Stimulated activated CD8-positive, alpha-beta memory T cell treated with anti-CD3 and anti-CD28 coated beads, Interleukin-7, amount 100 ng/mL, for 1 hour (primary cell): ENCODE measurements at places on chromosomes 16 and 17.

DNA sequence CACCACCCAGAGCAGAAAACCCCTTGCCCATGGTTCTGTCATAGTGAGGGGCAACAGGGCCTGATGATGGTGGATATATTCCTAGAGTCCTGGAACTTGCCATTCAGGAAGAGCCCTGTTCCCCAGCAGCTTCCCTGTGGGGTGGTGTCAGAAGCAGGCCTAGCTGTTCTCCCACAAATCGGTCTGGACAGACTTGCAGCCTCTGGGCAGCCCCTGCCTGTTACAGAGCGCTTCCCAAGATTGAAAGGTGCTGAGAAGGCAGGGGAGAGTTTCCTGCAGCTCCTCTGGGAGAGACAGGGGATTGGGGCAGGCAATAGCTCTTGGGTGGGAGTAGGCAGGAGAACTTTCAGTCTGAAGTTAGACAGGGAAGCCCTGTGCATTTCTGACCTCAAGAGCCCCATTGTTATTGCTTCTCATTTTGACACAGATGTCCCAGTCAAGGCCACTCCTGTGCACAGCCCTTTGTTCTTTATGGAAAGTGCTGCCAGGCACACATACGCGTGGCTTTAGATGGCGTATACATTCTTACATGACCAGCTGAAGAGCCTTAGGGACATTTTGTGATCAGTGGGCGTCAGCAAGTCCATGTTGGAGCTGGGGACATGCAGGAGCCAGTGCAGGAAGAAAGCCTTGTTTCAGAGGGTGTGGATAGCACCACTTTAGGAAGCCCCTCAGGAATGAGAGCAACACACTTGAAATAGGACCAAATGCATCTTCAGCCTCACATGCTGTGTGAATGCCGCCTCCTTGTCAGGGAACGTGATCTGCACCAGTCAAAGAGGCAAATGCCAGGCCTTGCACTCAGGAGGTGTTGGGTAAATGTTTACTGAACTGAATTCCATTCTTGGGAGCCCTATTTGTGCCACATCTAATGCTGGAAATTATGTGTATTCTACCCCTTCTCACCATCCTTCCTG lies 67.5 kb downstream of the GNAO1 start:
- no peak for DNase-seq

DNA sequence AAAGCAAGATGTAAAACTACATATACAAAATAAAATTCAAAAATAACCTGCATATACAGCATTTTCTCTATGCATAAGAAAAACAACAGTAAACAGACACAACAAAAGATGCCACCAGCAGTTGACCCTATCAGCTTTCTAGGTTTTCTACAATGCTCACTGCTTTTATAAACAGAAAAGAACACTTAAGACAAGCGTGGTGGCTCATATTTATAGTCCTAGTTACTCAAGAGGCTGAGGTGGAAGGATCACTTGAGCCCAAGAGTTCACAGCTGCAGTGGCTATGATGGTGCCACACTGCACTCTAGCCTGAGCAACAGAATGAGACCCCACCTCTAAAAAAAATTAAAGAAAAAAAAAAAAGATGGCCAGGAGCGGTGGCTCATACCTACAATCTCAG lies 46.5 kb upstream of the ATP2A3 start:
- DNase-seq = no peak

GRCh38 chr16:24850289-24850938 lies 4.7 kb downstream of the SLC5A11 start:
- no peak for DNase-seq

DNA sequence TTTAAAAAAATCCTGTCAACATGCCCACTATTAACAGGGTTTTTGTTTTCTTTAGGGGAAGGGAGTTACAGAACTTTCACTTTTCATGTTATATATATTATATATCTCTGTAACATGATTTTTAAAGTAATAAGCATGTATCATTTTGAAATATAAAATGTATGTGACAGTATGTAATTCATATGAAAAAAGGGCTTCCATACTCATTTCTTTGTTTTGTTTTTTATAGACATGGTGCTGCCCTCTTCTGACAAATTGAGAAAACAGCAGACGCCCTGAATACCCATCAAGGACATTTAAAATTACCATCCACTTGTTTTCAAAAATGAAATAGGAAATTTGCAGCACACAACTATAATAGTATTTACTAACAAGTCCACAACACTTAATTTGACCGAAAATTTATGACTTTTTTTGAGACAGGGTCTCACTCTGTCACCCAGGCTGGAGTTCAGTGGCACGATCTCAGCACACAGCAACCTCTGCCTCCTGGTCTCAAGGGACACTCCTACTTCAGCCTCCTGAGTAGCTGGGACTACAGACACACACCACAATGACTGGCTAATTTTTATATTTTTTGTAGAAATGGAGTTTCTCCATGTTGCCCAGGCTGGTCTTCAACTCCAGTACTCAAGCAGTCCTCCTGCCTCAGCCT lies 30.4 kb downstream of the CFDP1 start:
- no peak for DNase-seq

DNA sequence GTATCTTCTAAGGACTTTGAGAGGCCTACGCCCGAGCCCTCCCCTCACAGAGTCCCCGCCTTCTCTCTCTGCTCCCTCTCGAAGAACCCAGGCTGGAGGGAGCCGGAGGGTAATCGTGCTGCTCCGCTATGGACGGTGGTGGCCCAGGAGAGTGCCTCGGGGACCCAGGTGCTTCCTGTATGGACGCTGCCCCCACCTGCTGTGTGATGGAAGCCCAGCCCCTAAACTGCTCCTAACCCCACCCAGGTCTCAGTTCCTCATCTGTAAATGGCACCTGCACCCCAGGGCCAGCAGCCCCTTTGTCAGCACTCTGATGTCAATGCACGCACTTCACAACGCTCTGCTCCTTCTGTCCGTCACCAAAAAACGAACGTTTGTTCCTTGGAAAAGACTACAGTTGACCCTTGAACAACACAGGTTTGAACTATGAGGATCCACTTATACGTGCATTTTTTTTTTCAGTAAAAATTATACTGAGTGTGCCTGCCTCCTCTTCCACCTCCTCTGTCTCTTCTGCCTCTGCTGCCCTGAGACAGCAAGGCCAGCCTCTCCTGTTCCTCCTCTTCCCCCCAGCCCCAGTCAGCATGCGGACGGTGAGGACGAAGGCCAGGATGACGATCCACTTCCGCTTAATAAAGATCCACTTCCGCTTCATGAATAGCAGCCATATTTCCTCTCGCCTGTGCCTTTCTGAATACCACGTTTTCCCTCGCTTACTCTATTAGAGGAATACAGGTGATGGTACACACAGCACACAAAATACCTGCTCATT lies 118.3 kb downstream of the BANP start:
- no peak for DNase-seq

DNA sequence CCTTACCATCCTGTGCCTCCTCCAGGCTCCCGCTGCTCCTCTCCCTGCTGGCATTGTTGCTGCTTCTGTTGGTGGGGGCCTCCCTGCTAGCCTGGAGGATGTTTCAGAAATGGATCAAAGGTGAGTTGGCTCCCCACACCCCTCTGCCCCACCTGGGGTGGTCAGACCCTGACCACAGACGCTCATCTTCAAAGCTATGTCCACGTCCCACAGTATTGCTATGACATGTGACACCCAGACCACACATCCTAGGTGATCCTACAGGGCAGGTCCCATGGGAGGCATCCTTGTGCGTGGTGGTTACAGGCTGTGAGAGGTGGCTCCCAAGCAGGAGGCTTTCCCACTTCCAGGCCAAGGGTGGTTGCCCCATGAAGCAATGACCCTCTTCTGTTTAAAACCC lies 11.0 kb downstream of the CD300A start:
- DNase-seq = no peak

- peak; percentile 32 for DNase-seq
Observed at GRCh38 chr16:50274326-50275097, 8.2 kb downstream of the ADCY7 start.

GRCh38 chr17:50688245-50688644 lies 19.5 kb downstream of the ANKRD40 start:
- DNase-seq = no peak

DNA sequence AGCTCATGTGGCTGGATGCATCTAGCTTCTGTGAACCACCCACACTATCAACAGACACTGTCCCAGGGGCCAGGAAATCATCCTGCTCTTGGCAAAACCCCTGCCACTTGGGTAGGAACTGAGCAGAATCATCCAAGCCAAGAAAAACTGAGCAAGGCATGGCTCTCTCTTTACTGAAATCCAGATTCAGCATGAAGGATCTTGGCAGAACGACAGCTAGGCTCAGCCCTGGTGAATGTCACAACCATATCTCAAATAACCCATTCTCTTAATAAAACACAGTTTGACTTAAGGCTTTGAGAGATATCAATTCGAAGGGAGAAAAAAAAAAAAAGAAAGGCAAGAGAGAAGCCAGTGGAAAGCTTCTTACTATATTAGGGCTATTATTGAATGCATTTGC lies 72.2 kb downstream of the MAF start:
- DNase-seq = no peak

- DNase-seq = no peak
Observed at GRCh38 chr16:83813823-83814658, 6.3 kb downstream of the HSBP1 start.

DNA sequence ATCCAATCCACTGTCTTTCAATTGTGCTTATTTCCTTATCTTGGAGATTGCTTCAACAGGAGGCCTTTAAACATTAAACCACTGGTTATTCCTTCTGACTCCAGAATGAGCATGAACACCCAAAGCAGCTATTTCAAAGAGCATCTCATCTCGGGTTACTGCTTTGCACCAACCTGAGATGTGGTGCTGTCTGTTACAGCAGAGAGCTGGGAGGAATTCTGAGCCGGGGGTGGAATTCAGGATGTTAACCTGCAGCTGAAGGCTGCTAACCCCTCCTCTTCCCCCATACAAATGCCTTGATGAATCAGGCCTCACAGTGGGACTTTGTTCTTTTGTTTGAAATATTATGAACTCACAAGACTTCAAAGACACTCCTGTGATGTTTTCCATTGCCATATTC lies 113.1 kb downstream of the SHISA9 start:
- DNase-seq = no peak

- no peak for DNase-seq
Observed at GRCh38 chr17:57174591-57174990, 81.7 kb upstream of the MSI2 start.

- no peak for DNase-seq
Observed at GRCh38 chr17:36739208-36739607, 137.8 kb downstream of the MRM1 start.

DNA sequence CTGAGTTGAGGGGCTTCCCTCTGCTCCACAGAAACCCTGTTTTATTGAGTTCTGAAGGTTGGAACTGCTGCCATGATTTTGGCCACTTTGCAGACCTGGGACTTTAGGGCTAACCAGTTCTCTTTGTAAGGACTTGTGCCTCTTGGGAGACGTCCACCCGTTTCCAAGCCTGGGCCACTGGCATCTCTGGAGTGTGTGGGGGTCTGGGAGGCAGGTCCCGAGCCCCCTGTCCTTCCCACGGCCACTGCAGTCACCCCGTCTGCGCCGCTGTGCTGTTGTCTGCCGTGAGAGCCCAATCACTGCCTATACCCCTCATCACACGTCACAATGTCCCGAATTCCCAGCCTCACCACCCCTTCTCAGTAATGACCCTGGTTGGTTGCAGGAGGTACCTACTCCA lies 26.0 kb downstream of the STH start:
- no peak for DNase-seq

DNA sequence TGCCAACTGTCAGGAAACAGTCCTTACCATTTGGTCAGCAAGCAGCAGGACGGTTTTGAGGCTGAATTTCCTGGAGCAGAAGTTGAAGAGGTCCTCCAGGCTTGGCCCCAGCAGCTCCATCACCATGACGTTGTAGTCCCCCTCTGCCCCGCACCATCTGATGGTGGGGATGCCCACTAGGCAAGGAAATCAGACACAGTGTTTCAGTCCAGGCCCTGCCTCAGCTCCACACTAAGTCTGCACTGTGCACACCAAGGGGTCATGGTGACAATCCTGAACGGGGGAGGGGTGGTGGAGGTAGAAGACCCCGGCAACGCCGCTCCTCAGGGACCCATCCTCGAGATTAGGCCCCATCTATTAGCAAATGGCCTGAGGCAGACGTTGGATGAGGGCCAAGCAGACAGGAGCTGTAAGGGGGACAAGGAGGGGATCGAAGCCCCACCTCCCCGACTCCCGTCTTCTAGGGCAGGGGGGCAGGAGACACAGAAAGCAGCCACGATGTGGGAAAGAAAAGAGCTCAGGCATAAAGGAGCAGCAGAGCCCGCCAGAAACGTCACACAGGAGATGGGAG lies 18.0 kb downstream of the CSNK1D start:
- DNase-seq = no peak

- no peak for DNase-seq
Observed at GRCh38 chr16:67594956-67595355, 32.6 kb downstream of the CTCF start.

- no peak for DNase-seq
Observed at GRCh38 chr17:19928299-19928698, 49.3 kb downstream of the AKAP10 start.

DNA sequence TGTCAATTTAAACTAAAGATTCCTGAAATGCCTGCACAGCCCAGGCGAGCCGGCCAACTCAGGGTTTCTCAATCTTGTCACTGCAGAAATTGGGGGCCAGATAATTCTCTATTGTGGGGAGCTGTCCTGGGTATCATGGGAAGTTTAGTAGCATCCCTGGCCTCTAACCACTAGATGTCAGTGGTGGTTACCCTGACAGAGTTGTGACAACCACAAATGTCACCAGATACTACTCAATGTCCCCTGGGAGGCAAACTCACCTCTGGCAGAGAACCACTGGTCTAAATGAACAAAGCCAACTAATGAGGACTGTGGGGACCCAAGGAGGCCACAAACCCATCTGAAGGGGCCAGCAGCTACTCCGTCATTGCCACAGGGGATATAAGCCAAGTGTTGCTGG lies 90.9 kb downstream of the MYH11 start:
- DNase-seq = no peak

GRCh38 chr17:45144199-45145034 lies 3.9 kb upstream of the HEXIM1 start:
- no peak for DNase-seq

- DNase-seq = no peak
Observed at GRCh38 chr16:85674828-85675227, 13.9 kb downstream of the GINS2 start.

DNA sequence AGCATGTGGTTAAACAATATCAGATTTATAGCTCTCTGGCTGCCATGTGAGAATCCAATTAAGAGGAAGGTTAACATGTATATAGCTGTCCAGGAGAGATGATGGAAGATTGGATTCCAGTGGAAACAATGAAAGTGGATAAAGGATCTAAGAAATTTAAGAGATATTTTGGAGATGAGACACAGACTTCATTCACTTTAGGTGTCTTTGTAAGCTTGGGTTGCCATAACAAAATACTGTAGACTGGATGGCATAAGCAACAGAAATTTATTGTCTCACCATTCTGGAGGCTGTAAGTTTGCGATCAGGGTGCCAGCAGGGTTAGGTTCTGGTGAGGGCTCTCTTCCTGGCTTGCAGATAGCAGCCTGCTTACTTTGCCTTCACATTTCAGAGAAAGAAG lies 155.9 kb upstream of the MYOCD start:
- DNase-seq = no peak

- no peak for DNase-seq
Observed at GRCh38 chr16:55668340-55669281, 12.8 kb downstream of the SLC6A2 start.

GRCh38 chr17:64515419-64515818 lies 8.6 kb downstream of the CEP95 start:
- no peak for DNase-seq

- DNase-seq = no peak
Observed at GRCh38 chr17:62628831-62629555, 1.5 kb downstream of the MRC2 start.
